Iris pigment epithelial cell (primary cell): ENCODE measurements at places on chromosomes 1 and 21.

- DNase-seq = no peak
Measured at GRCh38 chr1:205064301-205064700, 20.0 kb downstream of the TMEM81 start.

DNA sequence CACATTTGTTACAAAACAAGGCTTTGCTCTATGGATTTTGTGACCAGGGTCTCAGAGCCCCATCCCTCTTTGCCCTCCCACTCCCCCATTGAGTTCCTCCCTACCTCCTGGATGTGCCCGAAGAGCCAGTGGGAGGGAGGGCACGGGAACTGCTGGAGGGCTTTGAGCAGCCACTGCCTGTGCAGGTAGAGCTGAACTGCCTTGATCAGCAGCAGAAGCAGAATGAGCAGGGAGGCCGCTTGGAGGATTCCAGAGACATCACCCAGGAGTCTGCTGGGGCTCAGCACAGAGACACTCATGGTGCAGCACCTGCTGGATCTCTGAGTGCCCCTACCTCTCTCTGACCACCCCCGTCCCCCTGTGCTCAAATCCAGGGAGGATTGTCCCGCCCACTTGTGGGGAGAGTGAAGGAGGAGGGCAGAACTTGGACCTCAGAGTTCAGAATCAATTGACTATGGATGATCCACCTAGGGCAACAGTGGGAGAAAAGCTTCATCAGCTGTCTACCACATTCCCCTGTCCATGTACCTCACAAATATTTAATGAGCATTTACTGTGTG, at the start of gene CYP4A11:
TSS of gene CYP4A11 (minus strand) at position 342 of the 560 bp plus-strand sequence. CDS start at position 299, 43 bp downstream.
- DNase-seq = no peak

GRCh38 chr1:64133036-64133435, 70.4 kb upstream of the UBE2U start:
- peak; percentile 92 for DNase-seq

DNA sequence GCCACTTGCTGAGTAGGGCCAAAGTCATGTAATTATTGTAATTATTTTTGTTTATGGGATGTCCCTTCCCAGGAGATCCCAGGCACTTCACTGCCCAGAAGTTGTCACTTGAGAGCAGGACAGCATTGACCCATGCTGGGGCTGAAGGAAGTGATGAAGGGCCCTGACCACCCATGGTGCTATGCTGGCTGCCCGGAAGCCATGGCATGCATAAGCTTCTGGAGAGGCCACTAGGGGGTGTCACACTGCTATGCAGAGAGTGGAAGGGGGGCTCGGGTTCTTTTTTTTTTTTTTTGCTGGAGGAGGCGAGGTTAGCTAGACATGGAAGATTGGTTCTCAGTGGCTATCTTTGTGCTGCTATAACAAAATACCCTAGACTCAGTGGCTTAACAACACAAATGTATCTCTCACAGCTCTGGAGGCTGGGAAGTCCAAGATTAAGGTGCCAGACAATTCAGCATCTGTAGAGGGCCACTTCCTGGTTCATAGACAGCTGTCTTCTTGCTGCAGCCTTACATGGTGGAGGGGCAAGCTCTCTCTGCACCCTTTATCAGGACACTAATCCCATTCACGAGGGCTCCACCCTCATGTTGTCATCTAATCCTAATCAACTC, 84.9 kb downstream of the CNIH3 start:
- DNase-seq = peak; percentile 13

- no peak for DNase-seq
Measured at GRCh38 chr1:230922620-230923019, 54.3 kb upstream of the C1orf198 start.

- DNase-seq = no peak
Measured at GRCh38 chr1:182889997-182890396, 50.9 kb downstream of the DHX9 start.

GRCh38 chr1:40059960-40060750, 19.6 kb downstream of the CAP1 start:
- no peak for DNase-seq

GRCh38 chr1:9233241-9233941, 1.2 kb upstream of the H6PD start:
- peak; percentile 94 for DNase-seq

DNA sequence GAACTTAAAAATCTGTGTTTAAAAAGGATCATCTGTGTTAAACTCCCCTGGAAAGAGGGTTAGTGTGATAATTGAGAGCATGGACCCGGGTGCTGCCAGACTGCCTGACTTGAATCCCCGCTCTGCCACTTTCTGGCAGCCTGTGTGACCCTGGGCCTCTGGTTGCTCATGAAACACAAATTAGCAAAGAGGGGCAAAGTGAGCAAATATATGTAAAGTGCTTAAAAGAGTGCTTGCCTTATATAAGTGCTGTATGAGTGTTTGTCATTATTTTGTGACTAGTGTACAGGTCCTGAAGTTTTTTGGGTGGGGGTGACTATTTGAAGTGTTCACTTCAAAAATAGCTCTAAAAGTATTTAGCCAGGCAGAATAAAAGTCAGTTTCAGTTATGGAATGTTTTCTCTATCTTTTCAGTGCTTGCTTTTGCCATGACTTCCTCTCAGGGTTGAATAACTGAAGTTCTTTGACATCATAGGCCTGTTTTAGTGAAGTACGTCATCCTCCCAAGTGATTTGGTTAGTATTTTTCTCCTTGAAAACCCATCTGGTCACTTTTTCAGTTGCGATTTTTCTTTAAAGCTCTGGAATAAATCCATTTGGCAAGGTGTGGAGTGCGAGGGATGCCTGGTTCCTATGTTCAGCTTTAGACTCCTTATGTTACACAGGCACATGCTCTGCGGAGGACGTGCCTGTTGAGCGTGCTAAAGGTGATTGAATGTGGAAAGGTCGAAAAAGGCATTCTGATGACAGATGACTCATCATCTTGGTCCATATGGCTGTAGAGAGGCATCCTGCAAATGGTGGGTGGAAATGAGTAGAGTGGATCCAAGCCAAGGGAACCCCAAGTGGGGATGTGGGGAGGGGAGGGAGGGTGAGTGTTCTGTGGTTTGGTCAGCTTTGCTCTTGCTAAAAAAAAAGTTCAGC, 47.8 kb downstream of the AK4 start:
- DNase-seq = peak; percentile 38

DNA sequence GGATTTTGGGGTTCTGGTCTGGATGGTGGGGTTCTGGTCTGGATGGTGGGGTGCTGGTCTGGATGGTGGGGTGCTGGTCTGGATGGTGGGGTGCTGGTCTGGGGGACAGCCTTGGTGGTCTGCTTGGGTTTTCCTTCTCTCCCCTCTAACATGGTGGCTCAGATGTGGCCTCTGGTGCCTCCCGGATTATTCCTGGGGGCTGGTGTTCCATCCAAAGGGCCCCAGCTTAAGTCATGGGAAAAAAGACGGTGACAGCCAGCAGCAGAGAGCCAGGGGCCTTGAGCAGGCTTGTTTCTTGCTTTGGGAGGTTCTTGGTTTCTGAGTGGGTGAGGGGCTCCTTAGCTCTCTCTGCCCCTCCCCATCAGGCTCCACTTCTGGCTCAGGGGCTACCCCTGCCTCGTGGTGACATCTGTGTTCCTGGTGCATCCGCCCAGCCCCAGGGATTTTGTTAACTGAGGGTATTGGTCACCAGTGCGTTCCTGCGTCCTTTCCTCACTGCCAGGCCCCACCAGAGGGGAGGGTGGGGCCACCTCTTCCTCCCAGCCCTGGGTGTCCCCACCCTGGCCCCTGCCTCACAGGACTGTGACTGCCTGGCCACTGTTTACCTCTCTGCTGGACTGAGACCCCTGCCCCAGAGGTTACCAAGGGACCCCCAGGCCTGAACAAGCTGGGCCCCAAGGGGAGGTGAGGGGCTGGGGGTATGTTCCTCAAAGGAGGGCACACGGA, 43.2 kb upstream of the ACTRT2 start:
- DNase-seq = no peak

GRCh38 chr1:78102916-78103315, 57.1 kb downstream of the GIPC2 start:
- DNase-seq = no peak

- DNase-seq = no peak
Measured at GRCh38 chr1:44266400-44267344, 53.4 kb downstream of the DMAP1 start.

GRCh38 chr21:43957128-43957571, 55.0 kb upstream of the TRAPPC10 start:
- DNase-seq = no peak

- no peak for DNase-seq
Measured at GRCh38 chr1:32736812-32737791, 34.5 kb upstream of the SYNC start.

DNA sequence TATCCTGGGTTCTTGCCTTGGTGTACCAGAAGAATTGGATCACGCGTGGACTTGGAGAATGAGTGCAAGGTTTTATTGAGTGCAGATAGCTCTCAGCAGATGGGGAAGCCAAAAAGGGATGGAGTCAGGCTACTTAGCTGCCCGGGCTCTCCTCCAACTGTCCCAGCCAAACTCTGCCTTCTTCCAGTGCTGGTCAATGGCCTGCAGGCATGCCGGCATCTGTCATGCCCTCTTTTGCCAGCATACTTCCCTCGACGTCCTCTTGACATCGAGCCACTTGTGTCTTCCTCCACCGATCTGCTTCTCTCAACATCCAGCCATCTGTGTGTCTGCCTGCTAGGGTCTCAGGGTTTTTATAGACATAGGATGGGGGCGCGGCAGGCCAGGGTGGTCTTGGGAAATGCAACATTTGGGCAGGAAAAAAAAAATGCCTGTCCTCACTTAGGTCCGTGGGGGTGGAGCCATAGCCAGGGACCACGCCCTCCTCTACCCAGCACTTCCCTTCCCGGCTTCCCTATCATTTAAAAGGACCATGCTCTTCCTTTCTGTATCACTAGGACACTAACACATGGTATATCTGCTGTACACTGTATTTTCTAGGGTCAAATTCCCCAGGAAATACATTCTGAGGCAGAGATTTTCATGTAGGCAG, 47.0 kb upstream of the BCAR3 start:
- no peak for DNase-seq

GRCh38 chr1:200353232-200353631, 56.6 kb downstream of the ZNF281 start:
- DNase-seq = no peak

DNA sequence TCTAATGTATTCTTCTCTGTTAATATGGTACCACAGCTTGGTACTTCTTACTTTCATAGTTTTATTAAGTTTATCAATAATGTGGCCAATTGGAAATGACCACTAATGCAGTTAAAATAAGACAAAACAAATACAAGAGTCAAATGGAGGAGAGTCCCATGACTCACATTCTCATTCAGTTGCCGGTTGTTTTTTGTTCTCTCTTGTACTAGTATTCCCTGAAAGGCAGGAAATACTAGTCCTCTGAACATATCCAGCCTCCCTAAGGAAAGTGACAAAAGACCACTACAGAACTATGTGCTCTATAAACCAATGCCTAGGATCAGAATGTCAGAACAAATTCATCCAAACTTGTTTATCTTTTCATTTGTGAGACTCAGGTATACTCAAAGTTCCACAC, 165.2 kb upstream of the SAMSN1 start:
- peak; percentile 10 for DNase-seq
